Hypothalamus (tissue), 51 donors: ENCODE measurements at places on chromosomes 3 and 15.

DNA sequence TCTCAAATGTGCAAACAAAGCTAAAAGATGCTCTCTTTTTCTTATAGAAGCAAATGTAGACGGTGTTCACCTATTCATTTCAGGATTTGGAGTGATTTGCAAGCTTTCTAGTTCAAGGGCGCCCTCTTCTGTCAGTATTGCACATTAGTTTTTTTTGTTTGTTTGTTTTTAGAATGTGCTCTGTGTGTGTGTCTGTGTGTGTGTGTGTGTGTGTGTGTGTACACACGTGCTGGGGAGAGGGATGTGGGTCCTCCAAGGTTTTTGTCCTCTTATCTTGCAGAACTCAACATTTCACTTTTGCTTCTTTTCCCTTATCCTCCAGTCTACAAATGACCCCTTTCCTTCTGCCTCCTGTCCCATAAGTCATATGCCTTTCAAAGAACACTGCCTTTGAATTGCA is 23.5 kb downstream of the DNAH1 start:
- DNase-seq, result peak; percentile 68

DNA sequence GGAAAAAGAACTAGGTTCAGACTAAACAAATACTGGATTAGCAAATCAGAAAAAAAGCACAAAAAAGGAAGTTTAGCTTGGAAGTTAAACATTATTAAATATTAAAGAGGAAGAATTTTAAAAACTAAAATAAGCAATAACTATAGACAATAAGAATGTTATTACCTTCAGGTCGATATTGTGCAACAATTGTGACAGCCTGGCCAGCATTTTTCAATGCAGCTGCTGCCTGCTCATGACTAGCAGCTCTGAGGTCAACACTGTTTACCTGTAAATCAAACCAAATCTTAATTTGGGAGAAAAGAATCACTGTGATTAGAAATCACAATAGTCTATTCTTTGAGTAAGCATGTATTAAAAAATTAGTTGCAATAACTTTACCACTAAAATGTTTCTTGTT is 75.1 kb upstream of the MELTF start:
- no peak for DNase-seq

- DNase-seq, result no peak
Observed at GRCh38 chr15:73856458-73857192, 16.7 kb upstream of the TBC1D21 start.

DNA sequence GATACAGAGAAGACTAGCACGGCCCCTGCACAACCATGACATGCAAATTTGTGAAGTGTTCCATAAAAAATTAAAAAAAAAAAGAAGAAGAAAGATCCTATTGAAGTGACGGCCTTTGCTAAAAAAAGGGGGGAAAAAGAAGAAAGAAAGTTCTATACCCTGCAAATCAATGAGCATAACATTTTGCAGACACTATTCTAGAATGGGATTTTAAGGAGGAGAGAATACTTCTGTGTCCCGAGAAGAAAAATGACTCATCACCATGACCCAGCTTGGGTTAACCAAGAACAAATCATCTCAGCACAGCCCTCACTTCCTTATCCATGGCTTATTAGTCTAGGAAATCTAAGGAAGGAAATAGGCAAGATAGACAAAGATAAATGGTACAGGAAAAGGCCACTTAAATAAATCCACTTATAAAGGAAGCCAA is 7.4 kb upstream of the SH3BP5 start:
- no peak for DNase-seq

DNA sequence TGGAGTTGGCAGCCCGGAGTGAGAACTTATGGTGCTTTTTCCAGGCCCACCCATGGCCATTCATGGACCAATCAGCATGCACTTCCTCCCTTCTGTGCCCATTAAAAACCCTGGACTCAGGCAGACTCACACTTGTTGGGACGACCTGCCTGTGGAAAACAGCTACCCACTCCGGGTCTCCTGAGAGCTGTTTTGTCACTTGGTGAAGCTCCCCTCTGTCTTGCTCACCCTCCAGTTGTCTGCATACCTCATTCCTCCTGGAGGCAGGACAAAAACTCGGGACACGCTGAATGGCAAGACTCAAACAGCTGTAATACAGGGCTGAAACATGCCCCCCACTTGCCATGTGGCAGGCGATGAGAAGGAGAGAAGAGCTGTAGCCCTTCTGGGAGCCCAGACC is 35.2 kb downstream of the ROPN1B start:
- DNase-seq, result no peak

DNA sequence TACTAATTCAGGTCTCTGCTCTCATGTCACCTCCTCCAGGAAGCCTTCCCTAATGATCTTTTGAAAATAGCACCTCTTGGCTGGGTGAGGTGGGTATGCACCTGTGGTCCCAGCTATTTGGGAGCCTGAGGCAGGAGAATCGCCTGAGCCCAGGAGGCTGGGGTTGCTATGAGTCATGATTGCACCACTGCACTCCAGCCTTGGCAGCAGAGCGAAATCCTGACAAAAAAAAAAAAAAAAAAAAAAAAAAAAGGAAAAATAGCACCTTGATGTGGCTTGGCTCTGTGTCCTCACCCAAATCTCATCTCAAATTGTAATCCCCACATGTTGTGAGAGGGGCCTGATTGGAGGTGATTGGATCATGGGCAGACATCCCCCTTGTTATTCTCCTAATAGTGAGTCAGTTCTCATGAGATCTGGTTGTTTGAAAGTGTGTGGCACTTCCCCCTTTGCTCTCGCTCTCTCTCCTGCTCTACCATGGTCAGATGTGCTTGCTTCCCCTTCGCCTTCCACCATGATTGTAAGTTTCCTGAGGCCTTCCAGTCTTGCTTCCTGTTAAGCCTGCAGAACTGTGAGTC is 11.2 kb upstream of the RNU6-1 start:
- DNase-seq, result no peak

- DNase-seq, result no peak
Observed at GRCh38 chr3:188000361-188000861, 153.5 kb upstream of the LPP start.

DNA sequence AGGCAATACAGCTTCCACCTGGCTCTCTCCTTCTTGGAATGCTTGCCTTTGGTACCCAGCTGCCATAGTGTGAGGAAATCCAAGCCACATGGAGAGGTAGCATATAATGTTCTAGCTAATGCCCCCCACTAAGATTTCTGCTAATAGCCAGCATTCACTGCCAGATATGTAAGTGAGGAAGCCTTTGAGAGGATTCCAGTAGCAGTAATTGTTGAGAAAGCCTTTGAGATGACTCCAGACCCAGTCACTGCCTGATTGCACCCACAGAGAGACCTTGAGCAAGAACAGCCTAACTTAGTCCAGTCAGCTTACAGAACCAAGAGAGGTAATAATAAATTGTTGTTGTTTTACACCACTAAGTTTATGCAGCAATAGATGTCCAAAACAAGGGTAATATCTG is 63.1 kb downstream of the STRIT1 start:
- no peak for DNase-seq

- DNase-seq, result no peak
Observed at GRCh38 chr15:59538494-59538893, 73.1 kb upstream of the GCNT3 start.
